ENCODE measurements at places on chromosomes 2 and 18.
A peak's percentile ranks its signal among the peaks of the same experiment; 100 is the strongest.

GRCh38 chr2:185456517-185456916 lies 282.1 kb upstream of the FSIP2 start:
- peak; percentile 71 for DNase-seq

DNA sequence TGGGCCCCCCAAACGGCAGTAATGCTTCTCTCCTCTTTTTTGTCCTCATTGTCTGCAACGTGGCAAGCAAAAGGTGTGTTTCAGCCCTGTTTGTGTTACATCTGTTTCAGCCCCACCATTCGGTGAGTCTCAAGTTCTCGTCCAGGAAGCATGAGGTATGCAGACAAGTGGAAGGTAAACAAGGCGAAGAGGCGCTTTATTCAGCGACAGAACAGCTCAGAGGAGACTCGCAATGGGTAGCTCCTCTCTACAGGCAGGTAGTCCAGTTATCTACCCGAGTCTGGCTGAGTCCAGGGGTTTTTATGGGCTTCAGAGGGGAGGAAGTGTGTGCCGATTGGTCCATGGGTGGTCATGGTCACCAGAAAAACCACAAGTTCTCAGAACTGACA lies 733.4 kb upstream of the CDH7 start:
- no peak for DNase-seq

GRCh38 chr2:69888451-69888850 lies 5.3 kb upstream of the SNRNP27 start:
- DNase-seq = no peak

DNA sequence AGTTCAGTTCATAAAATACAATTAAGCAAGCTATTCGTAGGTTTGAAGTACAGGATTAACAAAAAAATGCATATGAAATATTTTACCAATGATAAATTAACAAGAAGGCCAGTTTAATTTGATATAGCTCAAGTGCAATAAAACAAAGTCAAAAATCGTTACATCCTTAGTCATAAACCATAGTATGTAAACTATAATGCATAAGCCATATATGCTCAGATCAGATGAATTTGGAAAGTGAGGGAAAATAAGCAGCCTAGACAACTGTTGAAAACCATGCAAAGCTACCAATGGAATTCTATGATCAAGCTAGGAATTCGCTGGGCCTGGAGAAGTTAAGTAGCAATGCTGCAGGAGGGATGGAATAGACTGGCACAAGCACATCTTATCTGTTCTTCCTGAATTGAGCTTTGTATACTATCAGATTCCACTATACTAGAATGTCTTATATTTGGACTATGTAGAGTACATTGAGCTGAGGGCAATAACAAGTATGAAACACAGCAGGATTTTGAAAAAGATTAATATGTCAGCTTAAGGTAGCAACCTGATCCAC lies 682.0 kb downstream of the IRS1 start:
- DNase-seq = peak; percentile 89

DNA sequence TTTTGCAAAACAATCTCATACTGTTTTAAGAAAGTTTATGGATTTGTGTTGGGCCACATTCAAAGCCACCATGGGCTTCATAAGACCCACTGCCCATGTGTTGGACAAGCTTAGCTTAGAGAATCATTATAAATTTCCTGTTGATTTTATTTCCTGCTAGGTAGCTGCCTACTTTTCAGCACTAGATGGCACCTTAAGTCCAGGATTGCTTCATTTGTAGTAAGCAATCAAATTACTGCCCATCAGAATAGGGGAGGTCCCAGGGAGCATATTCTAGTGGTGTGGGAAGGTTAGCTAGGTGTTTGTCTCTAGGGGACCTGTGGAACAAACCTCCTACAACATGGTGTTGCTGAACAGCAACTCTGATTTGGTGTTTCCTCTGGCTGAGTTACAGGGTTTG lies 11.0 kb upstream of the DCDC2C start:
- no peak for DNase-seq

DNA sequence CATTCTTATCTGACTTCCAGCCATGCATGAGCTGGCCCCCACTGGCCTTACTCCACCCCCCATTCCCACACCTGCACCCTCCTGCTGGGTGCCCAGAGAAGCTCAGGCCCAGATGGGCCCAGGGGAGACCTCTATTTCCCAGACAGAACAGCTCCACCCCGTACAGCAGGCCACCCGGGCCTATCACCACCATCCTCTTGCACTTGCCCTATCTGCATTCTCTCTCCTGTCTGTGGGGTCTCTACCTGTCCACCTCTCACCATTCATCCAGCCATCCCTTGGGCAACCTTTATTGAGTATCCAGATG lies 25.3 kb upstream of the TNS1 start:
- DNase-seq = no peak

GRCh38 chr2:240775905-240776304 lies 44.1 kb downstream of the KIF1A start:
- DNase-seq = no peak

- DNase-seq = peak; percentile 64
Observed at GRCh38 chr2:201886504-201886903, 80.2 kb downstream of the CDK15 start.

GRCh38 chr2:169200756-169201155 lies 131.4 kb downstream of the DHRS9 start:
- no peak for DNase-seq

DNA sequence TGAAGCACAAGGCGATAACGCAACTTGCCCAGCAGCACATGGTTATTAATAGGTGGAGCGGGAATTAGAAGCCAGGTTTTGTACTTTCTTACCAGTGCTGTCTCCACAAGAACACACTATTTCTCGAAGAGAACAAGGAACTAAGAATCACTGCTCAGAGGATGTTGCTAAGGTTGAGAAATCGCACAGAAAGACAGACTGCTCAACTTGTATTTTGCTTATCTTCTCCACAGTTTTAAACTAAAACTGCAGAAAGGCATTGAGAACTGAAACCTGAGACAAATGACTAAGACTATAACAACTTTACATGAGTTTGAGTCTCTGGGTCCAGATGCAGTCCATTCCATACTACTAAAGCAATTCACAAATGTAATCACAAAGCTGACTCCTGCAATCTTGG lies 6.2 kb downstream of the PRKD3 start:
- peak; percentile 69 for DNase-seq

- no peak for DNase-seq
Observed at GRCh38 chr2:144595686-144596072, 75.8 kb upstream of the ZEB2 start.

- DNase-seq = peak; percentile 18
Observed at GRCh38 chr18:3329872-3330271, 67.9 kb downstream of the MYL12B start.

DNA sequence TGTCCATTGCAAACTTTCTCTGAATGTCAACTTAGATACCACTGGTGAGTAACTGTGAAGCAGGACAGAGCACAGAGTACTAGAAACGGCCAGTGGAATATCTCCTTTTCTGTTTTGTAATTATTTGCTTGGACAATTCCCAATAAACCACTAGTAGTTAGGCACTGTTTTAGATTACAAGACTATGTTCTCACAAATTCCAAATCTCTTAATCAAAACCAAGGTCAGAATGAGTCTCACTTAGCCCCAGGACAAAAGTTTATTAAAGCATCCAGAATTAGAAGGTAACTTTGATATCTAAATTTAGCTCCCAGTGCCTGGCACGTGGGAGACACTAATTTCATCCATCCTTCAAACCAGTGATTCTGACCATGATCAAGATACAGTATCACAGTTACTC lies 89.0 kb downstream of the ZNF521 start:
- DNase-seq = peak; percentile 63

DNA sequence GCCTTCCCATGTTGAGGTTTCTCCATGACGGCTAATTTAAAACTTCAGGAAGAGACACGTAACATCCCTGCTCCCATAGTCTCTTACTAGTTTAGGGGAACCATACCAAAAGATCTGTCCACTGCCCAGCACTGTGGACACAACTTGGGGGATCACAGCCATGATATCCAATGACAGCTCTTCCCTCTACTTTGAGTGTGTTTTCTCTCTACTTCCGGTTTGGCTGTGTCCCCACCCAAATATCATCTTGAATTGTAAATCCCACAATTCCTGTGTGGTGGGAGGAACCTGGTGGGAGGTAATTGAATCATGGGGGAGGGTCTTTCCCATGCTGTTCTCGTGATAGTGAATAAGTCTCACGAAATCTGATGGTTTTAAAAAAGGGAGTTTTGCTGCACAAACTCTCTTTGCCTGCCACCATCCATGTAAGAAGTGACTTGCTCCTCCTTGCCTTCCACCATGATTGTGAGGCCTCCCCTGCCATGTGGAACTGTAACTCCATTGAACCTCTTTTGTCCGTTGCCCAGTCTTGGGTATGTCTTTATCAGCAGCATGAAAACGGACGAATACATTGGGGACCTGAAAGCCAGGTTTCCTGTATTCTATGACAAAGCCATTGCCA lies 1.6 kb upstream of the MGAT4A start:
- no peak for DNase-seq

DNA sequence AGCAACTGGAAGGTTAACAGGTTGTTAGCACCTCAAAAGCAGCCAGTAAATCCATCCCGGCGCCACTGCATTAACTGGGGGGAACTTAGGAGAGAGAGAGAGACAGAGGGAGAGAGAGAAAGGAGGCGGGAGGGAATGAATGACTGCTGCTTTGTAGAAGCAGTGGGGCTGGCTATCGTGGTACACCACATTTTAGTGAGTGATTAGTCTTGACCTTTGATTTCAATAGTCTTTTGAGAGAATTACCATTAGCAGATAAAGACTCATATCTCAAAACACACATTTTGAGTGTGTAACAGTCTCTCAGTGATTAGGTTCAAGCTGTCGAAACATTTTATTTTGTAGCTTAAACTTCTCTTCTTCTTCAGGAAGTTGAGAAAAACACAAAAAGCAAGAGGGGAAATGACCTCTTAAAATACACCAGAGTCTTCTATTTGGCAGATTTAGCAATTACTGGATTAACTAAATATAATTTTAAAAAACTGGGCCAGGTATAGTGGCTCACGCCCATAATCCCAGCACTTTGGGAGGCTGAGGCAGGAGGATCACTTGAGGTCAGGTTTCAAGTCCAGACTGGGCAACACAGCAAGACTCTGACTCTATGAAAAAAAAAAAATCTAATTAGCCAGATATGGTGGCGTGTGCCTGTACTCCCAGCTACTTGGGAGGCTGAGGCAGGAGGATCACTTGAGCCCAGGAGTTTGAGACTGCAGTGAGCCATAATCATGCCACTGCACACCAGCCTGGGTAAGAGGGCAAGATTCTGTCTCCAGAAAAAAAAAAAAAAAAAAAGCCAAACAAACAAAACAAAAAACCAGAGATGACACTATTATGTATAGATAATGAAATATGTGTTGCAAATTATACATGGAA lies 22.0 kb upstream of the PNO1 start:
- no peak for DNase-seq

DNA sequence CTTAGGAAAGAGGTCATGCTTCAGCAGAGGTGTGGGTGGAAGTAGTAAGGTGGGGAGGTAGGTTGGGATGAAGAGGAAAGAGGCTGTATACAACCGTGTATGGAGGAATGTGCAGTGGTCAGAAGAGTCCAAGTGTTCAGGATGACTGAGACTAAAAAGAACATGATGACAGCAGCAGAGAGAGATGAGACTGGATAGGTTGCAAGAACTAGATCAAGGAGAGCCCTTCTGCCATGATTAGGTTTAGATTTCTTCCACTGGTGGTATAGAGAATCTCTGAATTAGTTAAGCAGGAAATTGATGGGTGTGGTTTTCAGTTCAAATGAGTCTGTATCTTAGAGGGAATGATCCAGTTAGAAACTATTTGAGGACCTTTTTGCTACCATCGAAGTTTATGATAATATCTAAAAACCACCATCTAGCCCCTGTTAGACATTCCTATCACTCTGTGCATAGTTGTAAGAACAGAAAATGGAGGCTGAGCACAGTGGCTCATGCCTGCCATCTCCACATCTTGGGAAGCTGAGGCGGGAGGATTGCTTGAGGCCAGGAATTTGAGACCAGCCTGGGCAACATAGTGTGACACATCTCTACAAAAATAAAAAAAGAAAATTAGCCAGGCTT lies 221.0 kb downstream of the LTBP1 start:
- DNase-seq = peak; percentile 63

DNA sequence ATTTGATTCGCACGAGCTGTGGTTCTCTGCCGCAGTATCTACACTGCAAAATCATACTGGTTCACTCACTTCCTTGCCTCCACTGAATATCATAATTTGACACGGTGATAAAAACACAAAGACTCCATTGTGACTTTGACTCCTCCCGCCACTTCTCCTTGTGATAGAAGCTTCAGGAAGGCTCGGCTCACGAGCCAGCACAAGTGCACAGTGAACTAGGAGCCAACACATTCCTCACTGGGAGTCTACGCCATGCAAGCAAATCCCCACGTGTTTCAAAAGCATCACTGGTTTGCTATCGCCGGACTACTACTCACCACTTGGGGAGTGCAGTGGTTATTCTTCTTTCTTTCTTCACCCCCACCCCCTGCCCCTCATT lies 293.3 kb upstream of the PARD3B start:
- no peak for DNase-seq

DNA sequence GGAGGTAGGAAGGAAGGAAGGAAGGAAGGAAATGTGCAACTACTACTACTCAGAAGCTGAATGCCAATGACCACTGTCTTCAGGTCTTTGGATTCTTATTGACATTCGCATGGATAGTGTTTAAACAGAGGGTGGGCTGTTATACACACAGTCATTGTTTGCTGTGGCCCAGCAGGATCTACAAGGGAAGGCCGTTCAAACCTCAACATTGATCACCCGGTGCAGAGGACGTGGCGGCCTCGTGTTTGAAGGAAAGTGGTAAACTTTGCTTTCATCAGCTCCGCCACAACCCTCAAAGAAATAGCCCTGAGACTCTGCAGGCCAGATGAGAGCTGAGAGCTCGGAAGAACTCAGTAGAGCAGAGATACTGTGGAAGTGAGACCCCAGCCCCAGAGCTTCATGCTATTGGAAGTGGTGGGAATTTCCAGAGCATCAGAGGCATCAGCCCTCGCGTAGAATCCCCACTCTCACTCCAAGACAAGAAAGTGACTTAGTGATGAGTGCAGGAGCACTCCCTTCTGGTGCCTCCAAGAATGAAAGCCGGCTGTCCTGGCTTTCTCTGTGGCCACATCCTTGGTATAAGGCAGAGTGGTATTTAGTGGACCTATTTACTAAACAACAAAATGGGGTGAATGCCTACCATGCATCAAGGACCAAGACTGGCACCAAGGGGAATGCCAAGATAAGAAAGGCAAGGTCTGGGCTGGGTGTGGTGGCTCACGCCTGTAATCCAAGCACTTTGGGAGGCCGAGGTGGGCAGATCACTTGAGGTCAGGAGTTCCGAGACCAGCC lies 10.1 kb upstream of the ROCK2 start:
- DNase-seq = no peak

DNA sequence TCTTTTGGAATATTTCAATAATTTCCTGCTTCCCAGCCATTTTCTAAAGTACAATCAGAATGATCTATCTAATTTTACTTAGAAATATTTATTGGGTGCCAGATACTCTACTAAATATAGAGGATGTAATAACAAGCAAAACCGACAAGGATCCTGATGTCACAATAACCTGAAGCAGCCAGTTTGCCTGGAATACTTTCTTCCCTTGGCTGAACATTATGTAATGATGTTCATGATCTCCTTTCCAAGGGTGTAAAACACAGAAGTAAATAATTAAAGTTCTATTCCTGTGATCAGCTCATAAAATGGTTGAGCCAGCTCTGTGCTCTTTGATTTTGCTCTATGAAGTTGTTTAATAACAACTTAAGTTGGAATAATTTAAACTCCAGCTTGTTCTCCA lies 2.6 kb upstream of the MRPL19 start:
- DNase-seq = no peak

- DNase-seq = peak; percentile 21
Observed at GRCh38 chr18:10495936-10496335, 29.9 kb upstream of the NAPG start.

- DNase-seq = no peak
Observed at GRCh38 chr2:161384864-161385263, 31.2 kb upstream of the TBR1 start.
